ENCODE measurements at places on chromosomes 2 and 18.

- DNase-seq = no peak
These were observed 110.4 kb downstream of the PLCL1 start for GRCh38 chr2:197914778-197915177.

DNA sequence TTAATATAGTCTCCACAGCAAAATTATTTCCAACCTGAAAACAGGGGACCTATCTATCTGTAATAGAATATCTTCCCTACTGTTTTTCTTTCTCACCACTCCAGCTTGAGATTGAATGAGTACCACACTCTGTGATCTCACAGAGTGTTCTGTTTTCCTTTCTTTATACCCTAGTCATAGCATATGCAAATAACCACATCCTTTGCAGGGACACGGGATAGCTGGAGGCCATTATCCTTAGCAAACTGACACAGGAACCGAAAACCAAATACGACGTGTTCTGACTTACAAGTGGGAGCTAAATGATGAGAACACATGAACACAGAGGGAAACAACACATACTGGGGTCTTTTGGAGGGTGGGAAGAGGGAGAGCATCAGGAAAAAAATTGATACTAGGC lies 224.7 kb downstream of the SLC8A1 start:
- DNase-seq = no peak

- no peak for DNase-seq
These were observed 8.4 kb upstream of the MCFD2 start for GRCh38 chr2:46924038-46924437.

DNA sequence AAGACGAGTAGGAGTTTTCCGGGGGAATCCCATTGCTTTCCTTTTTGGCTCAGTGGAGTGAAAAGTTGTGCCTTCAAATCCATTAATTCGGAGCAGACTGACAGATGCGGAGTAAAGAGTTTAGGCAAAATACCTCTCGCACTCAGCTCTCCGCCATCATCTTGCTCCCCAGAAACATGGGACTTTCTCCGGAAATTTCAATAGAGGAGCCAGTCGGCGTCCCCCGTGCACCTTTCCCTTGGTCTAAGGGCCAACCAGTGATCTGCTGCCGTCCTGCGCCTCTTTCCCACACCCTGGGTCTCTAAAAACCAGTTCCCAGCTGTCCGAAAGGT lies 318 bp downstream of the TYW5 start:
- peak; percentile 67 for DNase-seq

GRCh38 chr2:70712916-70713315 lies 55.1 kb downstream of the ADD2 start:
- no peak for DNase-seq

- DNase-seq = peak; percentile 3
These were observed 82.2 kb upstream of the PNPT1 start for GRCh38 chr2:55775828-55776227.

DNA sequence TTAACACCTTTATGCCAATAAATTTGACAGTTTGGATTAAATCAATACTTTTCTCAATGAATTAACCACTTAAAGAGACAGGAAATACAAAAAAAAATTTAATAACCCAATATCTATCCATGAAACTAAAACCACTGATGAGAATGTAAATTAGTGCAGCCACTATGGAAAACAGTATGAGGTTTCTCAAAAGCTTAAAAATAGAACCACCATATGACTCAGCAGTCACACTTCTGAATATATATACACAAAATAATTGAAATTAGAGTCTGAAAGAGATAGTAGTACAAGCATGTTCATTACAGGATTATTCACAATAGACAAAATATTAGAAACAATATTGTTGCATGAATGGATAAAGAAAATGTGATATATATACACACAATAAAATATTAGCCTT lies 382.1 kb upstream of the SETBP1 start:
- no peak for DNase-seq

DNA sequence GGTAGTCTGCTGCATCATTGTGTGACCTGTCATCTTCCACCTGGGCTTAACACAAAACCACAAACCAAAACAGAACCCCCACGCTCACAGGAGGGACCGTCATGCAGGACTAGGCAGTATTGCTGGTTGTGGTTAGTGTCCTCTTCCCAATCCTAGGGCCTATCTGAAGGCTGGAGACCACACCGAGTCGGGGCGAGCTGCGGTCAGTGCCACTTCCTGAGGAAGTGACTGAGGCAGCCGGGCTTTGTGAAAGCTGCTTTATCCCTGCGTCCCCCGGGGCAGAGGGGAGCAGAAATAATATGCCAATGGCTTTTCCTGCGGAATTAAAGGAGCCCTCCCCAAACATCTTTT lies 22.9 kb downstream of the ZNF532 start:
- DNase-seq = peak; percentile 87

DNA sequence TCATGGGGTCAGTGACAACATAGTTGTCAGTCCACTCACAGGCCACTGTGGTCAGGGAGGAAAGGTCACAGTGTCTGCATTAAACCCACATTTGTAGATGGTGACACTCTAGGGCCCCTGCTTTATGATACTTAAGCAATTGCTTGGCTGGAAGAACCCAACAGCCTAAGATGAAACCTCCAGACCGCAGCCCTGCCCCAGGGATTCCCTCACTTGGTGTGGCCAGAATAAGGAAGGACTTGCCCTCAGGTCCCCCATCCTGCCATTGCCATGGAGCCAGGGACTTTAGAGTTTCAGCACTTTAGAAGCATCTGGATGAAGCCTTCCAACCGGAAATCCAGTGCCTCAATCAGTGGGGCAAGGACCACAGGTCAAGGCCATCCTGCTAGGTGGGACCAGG lies 63.9 kb upstream of the LAPTM4A start:
- no peak for DNase-seq

DNA sequence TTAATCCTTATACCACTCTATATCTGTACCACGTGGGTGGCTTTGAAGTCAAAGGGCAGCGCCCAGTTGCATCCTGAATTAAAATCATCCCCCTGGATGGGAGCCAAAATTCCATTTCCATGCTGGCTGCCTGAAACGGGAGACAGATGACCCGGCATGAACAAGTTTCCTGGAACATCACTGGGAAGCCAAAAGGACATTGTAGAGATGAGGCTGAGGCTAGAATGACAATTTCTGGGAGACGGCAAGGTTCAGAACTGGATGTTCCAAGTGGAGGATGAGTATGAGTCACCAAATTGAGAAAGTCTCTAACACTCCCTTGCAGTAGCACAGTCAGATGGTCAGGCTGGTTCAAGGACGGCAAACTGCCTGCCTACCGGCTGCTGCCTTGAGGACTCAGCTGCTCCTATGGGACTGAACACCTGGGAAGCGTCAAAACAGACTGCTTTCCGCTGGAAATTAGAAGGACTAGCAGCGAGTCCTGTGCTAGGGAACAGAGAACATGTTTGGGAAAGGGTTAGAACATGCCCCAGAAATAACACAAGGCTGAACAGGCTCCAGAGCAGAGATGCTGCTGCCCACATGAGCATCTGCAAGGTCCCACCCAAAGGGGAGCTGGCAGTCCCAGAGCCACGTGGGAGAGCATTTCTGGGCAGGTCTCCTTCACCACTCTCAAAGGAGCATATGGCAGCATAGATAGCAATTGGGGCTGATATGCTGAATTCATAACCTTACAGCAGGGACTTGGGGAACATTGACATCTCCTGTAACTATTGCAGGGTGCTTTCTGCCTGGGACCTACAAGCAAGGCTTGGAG lies 32.0 kb downstream of the YPEL5 start:
- peak; percentile 22 for DNase-seq

GRCh38 chr18:76448256-76449110 lies 46.6 kb downstream of the ZNF516 start:
- peak; percentile 42 for DNase-seq

GRCh38 chr2:43611987-43612894 lies 16.4 kb upstream of the THADA start:
- DNase-seq = peak; percentile 86

GRCh38 chr2:104867813-104868504 lies 14.0 kb downstream of the POU3F3 start:
- no peak for DNase-seq

- DNase-seq = no peak
These were observed 169.1 kb downstream of the CDH2 start for GRCh38 chr18:28007841-28008240.

GRCh38 chr2:111157798-111158197 lies 37.1 kb downstream of the BCL2L11 start:
- no peak for DNase-seq

GRCh38 chr2:190583507-190584337 lies 49.2 kb upstream of the NEMP2 start:
- no peak for DNase-seq

DNA sequence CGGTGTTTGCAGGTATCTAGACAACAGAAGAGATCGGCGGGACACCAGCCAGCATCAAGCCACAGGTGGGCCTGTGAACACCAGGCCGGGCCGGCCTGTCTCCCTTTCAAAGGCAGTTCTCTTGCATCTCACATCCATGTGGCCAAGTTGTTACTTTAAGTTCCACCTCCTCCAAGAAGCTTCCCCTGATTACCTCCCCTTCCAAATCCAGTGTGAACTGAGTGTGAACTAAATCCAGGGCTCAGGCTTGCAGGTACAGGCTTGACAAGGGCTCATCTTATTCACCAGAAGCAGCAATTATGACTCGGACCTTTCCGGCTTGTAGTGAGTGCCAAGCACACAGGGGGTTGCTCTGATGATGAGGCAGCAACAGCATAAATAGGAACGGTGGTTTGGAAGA lies 3.9 kb downstream of the CRACDL start:
- DNase-seq = no peak

DNA sequence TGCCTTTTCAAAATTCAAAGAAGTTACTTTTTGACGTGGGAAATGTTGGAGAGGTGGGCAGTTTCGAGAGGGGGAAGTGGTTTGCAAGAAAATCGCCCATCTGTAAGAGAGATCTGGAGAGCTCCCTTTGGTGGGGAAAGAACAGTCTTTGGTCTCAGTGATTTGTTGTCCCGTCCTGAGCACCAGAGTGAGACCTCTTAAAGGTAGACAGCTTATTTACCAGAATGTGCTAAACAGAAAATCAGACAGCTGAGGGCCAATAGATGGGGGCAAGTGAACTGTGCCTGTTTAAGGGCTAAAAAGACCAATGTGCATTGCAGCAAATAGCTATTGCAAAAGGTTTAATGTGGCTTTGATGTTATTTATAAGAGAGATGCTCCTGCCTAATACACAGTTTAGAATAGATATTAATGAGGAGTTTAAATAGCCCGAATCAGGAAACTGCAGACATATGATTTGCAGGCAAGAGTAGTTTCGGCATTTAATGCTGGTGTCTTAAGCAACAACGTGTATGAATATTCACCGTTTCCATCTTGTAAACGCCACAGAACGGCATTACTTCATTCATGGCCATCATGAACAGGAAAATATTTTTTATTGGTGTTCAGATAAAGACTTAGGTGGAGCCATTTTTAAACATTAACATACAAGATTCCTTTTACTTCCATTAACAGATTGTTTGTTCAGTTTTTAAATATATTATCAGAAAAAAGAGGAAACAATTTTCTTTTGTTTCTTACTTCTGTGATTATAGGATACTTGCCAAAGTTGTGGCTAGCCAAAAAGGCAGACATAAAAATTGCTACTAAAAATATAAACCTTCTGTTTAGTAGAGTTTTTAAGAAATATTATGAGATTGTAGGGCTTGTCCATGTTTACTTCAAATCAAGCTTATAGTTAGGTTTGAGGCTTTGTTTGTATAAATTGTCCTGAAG lies 29.6 kb downstream of the ARHGAP15 start:
- peak; percentile 49 for DNase-seq

GRCh38 chr2:7953195-7953594 lies 728.7 kb upstream of the ID2 start:
- no peak for DNase-seq

- DNase-seq = no peak
These were observed 4.7 kb downstream of the ING5 start for GRCh38 chr2:241706537-241706936.

DNA sequence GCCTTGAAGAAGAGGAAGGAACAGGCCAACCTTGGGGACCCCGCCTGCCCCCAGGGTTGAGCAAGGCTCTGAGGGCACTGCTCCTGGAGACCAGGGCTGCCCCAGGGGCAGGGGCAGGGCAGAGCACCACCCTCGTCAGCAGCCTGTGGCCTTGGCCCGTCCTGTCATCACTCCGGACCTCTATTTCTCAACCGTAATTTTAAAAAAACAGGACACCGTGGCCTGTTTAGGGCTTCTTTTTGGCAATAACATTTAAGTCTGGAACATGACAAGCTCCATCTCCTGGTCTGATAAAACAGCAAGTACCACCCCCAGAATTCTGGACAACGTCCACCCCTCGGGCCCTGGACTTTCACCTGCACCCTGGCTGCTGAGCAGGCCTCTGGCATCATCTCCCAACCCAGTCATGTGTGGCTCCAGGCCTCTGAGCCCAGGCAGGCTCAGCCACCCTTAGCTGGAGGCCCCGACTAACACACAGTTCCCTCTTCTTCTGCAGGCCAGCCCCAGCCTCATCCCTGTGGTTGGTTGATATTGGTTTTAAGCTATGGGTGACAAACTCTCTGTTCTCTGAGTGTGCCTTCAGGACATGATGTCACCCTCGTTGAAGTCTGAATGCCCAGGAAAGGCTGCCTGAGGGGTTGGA lies 22.6 kb upstream of the ID2 start:
- DNase-seq = no peak

GRCh38 chr2:191384829-191385228 lies 139.6 kb downstream of the MYO1B start:
- no peak for DNase-seq

GRCh38 chr2:105143467-105144151 lies 97.9 kb upstream of the GPR45 start:
- DNase-seq = no peak

- no peak for DNase-seq
These were observed 21.2 kb downstream of the SCG2 start for GRCh38 chr2:223580951-223581350.

DNA sequence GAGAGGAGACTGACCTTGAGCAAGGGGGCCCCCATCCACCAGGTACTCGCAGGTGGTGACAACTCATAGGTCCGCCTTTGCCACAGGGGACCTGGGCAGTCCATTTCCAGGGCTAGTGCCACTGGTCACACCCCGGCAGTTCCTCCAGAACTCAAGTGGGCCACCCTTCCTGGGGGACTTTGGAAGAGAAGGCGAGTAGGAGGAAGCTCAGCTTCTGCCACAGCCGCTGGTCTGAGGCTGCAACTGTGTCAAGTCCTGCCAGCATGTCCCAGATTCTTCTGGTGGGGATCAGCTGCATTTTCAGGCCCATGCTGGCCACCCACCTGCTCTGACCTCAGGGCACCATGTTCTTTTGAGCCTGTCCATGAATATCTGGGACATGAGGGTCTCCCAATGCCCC lies 423.9 kb upstream of the MYT1L start:
- no peak for DNase-seq

GRCh38 chr2:121326628-121327027 lies 41.6 kb upstream of the TFCP2L1 start:
- DNase-seq = no peak

- DNase-seq = no peak
These were observed 6.3 kb upstream of the HS6ST1 start for GRCh38 chr2:128324897-128325410.

DNA sequence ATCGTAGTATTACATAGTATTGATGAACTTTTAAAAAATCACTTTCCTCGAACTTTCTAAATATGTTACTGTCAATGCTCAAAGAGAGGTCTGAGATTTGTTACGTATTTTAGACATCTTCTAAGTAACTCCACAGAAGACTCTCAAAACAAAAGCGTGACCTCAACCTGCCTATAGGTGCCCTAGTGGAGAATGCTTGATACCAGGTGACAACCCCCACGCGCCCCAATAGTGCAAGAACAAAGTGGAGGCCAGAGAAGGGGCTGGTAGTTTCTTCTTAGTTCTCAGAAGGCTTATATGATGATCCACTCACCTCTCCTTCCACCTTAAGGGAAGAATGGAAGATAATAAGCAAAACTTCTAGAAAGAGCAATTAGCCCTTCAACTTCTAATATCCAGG lies 102.6 kb downstream of the ANKRD44 start:
- DNase-seq = no peak
